ENCODE measurements at places on chromosomes 1 and 21.

- peak; percentile 41 for DNase-seq
These were observed 222.9 kb upstream of the KCNK2 start for GRCh38 chr1:214859647-214860046.

DNA sequence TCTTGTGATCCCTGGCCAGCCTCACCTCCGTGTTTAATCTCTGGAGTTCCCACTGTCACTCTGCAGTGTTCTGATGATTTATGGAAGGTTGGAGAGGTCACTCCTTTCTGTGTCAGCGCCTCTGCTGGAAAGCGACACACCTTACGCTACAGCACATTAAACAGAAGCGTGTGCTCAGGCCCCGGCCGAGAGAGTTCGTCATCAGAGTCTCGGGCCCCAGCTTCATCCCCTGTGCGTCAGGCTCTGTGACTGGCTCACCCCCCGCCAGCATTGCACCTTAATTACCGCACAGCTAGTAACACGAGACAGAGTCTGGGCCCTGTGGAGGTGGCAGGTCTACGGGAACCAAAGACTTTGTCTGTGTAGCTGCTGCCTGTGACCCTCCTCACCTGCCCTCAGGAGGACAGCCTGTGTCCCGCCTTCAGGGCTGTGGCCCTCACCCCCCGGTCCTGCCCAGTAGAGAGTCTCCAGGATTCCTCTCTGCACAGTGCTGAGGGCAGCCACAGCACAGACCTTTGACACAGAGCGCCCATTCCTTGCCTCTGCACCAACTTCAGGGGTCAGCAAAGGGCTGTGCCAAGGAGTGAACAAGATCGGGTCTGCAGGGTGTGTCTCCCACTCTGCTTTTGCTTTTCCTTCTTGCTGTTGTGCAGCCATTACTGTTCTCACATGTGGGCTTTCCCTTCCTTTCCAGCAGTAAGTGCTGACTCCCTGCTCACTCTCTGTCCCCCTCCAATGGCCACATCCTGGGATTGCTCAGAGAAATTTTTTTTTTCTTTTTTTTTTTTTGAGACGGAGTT is 157.6 kb downstream of the PGBD5 start:
- DNase-seq, result peak; percentile 56

GRCh38 chr1:224650290-224650689 is 34.2 kb downstream of the CNIH3 start:
- no peak for DNase-seq

DNA sequence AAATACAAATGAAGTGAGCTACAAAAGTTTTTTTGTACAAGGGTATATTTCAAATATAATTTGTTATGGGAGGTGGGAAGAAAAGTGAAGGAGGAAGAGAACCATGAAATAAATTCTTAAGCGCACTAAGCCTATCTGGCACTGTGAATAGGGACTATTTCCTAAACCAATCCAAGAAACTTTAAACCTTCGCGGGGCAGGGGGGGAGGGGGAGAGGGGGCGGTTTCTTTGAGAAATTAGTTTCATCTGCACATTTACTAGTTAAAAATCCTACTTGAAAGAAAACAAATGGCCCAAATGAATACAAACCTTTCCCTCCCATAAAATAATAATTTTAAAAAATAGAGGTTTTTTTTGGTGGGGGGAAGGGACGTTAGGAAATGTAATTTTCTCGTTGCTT is 364 bp downstream of the GOLPH3L start:
- no peak for DNase-seq

Data from NCI-H510A (cell line).